ENCODE measurements at places on chromosomes 11 and 22. TPM values are rescaled to one million over a fixed set of nuclear protein-coding genes. Genes with fewer than 3 reads are reported as not detected.

The SLC25A45 gene
- 5.7 TPM for polyA plus RNA-seq

The ALG8 gene
- 20.6 TPM for polyA plus RNA-seq

The SLC17A6 gene
- not detected for polyA plus RNA-seq

GRCh38 chr11:1854949-1855885 lies 2.3 kb downstream of the LSP1 start:
- DNase-seq, result no peak

DNA sequence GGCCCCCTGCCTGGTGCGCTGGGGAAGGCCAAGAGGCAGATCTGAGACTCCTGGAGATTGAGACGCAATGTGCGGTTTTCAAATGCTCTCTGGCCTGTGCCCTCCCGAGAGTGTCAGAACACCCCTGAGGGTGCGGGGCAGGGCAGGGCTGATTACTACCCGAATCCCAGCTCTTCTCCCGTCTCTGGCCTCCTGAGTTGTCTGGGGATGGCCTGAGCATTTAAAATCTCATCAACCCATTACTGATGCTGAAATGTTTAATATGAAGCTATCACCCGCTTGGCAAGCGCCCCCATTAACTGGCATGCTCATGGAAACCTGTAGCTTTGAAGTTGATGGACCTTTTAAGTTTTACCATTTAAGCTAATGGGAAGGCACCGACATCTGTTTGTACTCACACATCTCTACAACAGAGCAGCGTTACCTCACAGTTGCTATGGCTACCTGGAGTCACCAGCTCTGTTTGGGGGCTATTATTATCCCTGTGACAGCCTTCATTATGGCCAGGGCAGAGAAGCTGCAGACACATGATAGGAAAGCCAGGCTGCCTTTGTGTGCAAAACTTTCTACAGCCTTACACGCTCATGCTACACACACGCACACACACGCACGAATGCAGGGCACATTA lies 3.6 kb upstream of the MB start:
- no peak for DNase-seq

GRCh38 chr22:39527481-39527961 lies 5.0 kb downstream of the RPS19BP1 start:
- DNase-seq, result no peak

DNA sequence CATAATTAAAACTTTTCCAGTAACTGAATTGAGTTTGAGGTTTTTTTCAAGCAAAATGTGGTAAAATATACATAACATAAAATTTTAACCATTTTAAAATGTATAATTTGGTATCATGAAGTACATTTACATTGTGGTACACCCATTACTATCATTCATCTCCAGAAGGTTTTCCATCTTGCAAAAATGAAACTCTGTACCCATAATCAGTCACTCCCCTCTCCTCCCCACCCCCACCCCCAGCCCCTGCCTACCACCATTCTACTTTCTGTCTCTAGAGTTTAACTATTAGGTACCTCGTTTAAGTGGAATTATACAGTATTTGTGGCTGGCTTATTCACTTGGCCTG lies 63.7 kb downstream of the MICAL2 start:
- DNase-seq, result no peak

GRCh38 chr11:74754507-74755252 lies 6.0 kb downstream of the RNF169 start:
- no peak for DNase-seq

DNA sequence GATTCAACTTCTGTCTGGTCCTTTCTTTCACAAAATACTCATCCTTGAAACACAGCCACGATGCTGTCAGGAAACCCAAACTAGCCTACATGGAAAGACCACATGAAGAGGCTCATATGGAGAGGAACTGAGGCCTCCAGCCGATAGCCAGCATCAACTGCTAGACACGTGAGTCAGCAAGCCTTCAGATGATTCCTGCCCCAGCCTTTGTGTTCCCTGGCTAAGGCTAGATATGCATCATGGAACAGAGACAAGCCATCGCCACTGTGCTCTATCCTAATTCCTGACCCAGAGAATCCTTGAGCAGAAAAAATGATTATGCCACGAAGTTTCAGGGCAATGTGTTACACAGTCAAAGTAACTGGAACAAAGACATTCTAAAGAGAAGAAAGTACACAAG lies 75.5 kb downstream of the ENTHD1 start:
- no peak for DNase-seq

- no peak for DNase-seq
Observed at GRCh38 chr22:40420341-40421081, 50.1 kb downstream of the SGSM3 start.

DNA sequence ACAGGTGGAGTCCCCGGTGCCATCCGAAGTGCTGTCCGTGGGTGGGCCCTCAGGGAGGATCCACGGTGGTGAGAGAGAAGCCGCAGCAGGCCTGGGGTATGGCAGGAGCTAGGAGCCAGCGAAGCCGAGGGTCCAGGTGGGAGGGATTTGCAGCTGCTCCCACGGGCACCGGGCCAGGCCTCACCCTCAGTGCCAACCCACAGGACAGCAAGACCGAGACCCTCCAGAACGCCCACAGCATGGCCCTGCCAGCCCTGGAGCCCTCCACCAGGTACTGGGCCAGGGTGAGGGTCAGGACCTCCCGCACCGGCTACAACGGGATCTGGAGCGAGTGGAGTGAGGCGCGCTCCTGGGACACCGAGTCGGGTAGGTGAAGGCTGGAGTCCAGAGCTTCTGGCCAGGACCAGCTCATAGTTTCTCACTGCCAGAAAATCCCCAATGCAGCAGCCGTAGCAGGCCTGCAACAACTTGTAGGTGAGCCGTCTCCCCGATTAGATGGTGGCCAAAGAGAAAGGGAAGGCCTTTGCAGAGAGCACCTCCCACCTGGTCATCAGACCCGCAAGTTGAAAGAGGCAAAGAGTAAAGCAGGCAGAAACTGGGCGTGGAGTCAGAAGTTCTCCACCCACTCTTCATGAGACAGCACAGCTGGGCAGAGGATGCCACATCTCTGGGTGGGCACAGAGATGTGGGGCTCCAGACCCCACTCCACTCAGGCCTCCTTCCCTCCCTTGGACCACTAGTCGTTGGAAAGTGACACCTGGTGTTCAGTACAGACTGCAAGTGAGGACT lies 20.4 kb downstream of the CSF2RB start:
- DNase-seq, result no peak
